Kidney tubule cell (primary cell): ENCODE measurements at places on chromosomes 3 and 15.

DNA sequence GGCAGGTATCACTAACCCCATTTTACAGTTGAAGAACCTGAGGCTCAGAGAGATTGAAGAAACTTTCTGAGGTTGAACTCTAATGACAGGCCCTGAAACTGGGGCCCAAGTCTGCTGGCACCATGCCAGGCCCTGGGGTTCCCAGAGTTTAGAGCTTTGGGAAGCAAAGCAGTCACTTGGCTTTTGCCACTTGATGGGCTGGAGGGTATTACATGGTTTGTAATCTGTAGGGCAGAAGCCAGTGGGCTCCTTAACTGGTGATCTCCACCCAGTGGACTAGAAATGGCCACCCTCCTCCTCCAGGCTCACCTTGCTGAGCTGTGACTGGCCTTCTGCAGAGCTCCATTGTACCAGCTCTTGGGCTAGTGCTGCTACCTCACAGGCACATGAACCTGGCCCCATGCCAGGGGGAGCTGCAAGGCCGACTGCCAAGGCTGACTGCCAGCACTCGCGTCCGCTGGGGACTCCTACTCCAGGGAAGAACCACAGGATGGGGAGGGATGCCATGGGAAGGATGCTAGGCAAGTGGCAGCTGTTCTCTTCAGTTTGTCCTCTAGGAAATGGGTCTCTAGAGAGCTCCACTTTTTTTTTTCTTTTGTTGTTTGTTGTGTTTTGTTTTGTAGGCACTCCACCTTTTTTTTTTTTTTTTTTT, 104.8 kb downstream of the ETFA start:
- DNase-seq: peak; percentile 82

GRCh38 chr3:49465270-49466034, 4.6 kb upstream of the DAG1 start:
- DNase-seq: no peak

DNA sequence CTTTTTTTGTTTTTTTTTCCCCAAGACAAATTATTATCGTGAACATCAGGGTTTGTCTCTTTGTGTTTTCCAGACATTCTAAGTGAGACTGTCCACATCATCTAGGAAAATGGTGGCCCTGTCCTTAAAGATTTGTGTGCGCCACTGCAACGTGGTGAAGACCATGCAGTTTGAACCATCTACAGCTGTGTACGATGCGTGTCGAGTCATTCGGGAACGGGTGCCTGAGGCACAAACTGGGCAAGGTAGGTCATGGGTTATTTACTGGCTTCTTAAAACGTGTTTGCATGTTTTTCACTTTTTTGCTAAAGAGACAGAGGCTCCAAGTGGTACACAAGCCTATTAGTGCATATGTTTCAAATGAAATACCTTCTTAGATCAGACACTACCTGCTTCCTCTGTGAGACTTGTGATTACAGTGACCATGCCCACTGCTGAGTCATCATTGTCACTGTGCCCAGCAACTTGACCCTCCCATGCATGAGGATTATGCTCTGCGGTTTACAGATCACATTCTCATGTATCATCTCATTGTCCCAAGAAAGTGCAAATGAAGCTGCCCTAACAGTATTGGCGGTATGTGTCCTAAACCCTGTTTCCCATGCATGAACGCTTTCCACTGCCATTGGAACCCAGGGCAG, 395.2 kb upstream of the TPM1 start:
- DNase-seq: peak; percentile 96

DNA sequence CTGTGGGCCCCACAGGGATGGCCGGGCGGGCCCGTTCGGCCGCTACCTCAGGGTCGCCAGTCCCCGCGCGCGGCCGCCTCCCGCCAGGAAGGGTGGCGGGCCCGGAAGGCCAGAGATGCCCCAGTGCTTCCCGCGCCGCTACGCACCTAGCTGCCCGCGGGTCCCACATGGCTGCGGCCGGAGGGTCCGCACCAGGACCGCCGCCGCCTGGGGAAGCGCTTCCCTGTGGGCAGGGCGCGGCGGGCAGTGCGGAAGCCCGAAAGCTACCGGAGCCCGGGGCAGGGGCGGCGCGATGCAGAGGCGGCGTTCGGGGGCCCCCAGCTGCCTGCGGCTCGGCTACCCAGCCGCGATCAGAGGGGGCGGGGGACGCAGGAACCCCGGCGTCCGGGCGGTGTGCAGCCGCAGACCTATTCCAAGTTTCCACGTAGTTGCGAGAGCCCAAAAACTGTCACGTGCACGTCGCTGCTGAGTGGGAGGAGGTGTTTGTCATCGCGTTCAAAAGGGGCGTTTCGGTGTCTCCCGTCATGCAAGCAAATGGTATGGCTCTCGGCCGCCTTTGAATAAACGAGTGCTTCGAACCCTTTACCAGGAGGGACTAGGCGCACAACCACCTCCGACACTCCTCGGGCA, at the start of gene TRANK1:
TSS of gene TRANK1 (minus strand) at position 414 of the 630 bp plus-strand sequence. CDS start at position 169, 245 bp downstream.
- DNase-seq: peak; percentile 35

DNA sequence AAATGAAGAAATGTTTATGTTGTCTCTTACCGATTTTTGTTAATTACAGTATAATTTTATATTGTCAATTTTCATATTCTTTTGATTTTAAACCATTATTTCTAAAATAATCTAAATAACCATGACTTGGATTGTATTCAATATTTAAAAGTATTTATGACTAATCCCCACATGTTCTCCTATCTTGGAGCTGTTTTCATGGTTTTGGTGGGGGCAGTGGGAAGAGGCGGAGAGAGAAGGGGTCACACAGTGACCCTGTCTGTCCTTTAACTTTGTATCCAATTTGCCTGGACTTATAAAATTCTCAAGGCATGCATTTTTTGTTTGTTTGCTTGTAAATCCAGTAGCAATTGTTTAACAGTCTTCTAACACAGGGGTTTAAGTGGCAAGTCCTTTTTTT, 407.4 kb downstream of the NTRK3 start:
- no peak for DNase-seq

GRCh38 chr15:71149646-71150557, 34.6 kb downstream of the THSD4 start:
- DNase-seq: no peak

DNA sequence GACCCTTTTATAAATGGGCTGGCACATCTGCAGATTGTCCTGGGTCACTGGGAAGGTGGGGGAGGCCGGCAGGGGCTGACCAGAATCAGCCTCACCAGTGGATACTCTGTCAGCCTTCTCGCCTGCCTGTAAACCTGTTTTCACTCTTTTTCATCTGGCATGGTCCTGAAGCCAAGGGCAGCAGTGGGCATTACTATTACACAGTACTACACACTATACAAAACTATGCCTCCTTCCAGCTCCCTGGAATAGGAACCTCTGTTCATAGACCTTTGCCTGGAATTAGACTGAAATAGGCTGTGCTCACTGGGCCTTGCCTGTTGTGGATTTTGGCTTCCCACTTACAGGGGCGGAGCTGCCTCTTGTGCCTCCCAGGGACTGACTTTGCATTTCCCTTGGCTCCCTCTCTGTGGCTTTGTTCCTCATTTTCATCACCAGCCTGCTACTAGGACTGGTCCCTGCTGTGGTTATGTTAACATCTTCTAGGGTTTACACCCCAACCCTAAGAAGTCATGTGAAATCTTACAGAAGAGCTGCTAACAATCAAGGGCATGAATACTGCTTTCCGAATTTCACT, 120.7 kb downstream of the FNDC3B start:
- DNase-seq: peak; percentile 49

DNA sequence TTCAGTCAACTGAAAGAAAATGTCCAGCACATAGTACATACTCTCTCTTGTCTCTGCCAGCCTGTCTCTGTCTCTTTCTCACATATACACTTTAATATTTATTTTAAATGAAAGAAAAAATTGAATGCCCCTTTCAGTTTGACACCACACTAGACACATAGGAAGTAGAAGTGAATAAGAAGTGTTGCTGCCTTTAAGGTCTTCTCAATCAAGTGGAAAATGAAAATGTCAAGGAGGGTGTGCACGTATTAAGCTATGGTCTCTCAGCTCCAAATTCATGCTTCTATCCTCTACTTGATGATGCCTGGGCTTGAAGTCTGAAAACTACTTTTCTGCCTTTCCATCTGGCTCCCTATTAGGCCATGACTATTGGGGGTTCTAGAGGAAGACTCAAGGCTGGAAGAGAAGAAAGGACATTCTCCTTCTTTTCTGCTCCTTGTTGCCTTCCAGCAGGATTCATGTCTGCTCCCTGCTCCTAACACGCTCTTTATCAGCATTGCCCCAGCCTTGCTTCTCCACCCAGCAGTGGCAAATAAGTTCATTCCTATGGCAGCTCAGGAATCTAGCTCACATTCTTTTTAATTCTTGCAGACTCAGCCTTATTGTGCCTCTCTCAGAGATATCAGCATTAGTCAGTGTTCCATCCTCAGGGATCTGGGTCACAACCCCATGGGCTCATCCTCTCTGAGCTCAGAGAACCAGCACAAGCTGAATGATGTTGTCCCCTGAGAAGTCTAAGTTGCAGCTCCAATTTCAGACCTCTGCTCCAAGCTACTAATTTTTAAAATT, 609.1 kb upstream of the GRM7 start:
- DNase-seq: no peak

GRCh38 chr15:76393614-76394013, 57.0 kb downstream of the ISL2 start:
- peak; percentile 70 for DNase-seq

- DNase-seq: no peak
These were observed 149.0 kb downstream of the USP13 start for GRCh38 chr3:179801856-179802255.

DNA sequence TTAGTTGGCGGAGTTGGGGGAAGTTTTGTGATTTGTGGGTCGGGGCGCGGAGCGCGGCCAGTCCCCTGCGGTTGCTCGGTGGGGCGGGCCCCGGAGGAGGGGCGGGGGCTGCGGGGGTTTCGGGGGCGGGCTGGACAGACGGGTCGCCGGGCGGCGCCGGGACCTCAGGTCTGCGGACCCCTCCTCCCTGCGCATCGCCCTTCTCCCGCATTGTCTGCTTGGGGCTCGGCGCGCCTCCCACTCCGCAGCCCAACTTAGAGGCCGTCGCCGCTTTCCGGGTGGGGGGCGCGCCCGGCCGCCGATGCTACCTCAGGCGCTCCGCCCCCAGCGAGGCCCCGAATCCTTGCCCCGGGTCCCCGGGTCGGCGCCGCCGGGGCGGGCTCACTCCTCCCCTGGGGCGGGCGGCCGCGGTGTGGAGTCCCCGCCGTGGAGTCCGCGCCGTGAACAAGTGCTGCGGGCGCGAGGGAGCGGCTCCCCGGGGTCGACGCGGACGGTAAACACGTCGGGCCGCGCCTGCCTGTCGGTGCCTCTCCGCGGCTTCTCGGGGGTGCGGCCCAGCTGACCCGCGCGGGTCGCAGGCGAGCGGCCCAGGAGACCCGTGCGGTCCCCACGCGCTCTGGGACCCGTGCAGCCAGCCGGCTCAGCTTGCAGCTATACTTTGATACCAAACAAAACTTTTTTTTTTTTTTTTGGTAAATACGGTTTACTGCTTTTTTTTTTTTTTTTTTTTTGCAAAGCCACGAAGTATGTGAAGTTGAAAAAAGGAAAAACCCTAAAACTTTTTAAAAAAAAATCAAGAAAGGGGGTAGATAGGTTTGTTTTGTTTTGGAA, 624 bp downstream of the AKAP13 start:
- DNase-seq: peak; percentile 53

GRCh38 chr3:167501941-167502340, 28.1 kb upstream of the SERPINI2 start:
- no peak for DNase-seq

GRCh38 chr3:101123081-101123480, 129.9 kb upstream of the ABI3BP start:
- no peak for DNase-seq

DNA sequence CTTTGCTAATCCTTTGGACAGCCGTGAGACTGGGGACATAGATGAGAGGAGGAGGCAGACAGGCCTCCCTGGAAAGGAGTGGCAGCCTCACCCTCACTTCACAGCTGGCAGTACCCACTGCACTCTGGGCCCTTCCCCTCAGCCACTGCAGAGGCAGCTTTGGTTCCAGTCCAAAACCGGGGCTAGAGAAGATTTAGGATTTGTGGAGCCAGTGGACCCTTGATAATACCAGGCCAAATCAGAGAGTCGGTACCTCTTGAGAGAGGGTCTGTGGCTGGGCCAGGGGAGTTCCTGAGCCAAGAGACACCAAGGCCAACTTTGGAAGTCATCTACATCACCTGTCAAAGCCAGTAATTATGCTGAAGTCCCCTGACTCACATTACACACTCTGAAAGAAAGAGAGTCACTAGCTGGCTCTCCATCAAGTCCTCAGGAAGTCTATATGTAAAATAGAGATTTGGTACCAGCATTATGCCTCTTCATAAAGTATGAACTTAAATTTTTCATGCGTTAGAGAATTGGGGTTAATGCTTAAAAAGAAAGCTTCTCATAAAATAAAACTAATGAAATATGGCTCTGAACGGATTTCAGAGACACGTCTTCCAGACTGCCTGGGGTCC, 244.1 kb upstream of the SEMA6D start:
- DNase-seq: no peak

DNA sequence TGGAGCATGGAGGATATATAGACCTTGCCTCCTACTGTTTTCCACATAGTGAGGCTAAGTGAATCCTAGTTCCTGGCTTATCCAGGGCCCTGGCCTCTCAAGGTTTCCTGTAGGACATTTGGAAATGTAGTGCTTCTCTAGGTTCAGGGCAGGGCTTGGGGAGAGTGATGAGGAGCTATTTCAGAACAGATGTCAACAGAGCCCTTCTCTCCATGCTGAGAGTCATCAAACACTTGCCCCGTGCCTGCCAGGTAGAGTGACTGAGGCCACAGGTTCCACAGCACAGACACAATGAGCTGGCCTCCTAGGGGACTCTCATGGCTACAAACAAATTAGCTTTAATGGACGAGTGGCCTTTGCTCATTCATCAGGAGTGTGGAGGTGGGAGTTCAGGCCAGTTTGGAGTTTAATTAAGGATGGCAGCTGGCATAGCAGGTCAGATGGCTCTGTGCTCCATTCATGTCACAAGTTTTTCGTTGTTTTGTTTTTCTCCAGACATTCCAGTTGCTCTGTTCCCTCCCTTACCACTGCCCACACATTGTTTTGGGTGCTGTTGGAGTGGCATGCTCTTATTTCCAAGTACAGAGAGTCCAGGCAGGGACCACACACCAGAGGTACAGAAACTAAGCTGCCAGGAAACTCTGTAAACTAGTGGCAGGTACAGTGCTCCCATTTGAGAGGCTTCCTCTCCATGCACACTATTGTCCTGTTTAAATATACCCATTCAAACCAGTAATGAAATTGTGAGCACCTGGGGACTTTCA, 189.8 kb downstream of the RYR3 start:
- no peak for DNase-seq

DNA sequence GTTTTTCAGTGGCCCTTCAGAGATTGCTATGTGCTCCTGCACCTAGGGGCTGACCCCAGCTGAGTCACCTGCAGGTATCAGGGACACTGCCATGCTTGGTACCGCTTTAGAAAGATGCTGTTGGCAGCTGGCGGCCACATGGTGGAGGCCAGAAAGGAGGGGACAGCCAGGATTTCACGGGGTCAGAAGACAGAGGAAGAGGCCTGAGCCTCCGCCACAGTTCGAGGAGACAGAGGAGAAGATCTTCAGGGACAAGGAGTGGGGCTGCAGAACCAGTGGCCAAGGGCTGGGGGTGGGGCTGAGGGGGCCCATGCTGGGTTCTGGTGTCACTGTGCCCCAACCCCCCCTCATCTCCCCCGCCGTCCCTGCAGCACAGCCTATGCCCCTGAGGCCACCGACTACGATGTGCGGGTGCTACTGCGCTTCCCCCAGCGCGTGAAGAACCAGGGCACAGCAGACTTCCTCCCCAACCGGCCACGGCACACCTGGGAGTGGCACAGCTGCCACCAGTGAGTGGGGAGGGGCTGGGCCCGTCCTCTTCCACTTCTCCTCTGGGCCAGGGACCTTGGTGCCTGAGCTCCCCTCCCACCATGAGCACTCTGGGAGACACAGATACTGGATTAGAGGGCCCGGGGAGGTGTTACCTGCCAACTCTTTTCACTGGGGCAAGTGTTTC, 19.9 kb downstream of the LOXL1 start:
- no peak for DNase-seq

- no peak for DNase-seq
These were observed 387 bp upstream of the PAQR5 start for GRCh38 chr15:69298354-69298696.
